CD4-positive, alpha-beta T cell treated with Interleukin-2 at 100 ng/mL for 4 hours (primary cell): ENCODE measurements at places on chromosomes 1 and 21.

DNA sequence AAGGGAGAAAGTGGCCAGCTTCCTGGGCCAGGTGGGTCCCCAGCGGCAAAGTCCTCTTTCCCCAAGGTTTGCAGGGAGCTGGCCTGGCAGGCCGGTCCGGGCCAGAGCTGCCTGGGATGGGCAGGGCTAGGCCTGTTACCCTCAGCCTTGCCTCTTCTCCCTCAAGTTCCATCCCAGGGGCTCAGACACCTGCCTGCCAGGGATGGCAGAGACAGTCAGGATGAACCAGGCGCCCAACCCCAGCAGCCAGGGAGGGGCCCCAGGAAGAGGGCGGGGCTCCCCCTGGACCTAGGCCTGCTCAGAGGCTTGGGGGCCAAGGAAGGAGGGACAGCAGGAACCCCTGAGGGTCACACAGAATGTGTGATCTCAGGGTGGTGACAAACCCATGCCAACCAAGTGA is 120.6 kb downstream of the CASZ1 start:
- DNase-seq, result no peak

DNA sequence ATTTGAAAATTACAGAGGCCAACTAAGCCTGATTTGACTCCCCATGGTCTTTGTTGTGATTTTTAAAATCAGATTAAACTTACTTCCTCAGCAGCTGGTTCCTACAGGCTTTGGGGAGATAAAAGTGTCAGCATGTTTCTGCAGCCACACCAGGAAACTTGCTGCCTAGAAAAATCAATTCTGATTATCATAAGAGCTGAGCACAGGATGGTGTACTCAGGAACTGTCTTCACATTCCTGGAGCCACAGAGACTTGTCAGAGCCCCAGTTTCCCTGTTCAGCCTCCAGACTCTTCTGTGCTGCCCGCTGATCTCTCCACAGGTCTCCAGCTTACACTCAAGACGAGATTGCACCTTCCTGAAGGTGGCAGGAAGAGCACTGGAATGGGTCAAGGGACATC is 23.9 kb downstream of the RAB3B start:
- DNase-seq, result no peak

- no peak for DNase-seq
Observed at GRCh38 chr1:187053876-187054275, 225.1 kb downstream of the PLA2G4A start.

DNA sequence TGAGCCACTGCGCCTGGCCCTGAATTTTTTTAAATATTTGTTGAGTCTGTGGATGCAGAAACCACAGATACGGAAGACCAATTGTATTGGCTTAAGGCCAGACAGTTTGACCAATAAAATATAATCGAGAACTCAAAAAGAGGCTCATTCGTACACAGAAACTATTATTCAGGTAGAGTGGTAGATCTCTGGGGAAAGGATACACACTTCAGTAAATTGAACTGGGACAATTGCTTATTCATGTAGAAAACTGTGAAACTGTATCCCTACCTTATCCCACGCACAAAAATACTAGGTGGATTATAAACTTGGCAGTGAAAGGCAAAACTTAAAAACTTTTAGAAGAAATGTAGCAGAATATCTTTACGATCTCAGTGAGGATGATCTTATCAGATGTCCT is 25.0 kb upstream of the SHE start:
- no peak for DNase-seq

GRCh38 chr1:205748403-205749233 is 1.4 kb downstream of the NUCKS1 start:
- DNase-seq, result peak; percentile 51

GRCh38 chr1:175015243-175015642 is 8.0 kb downstream of the MRPS14 start:
- no peak for DNase-seq

DNA sequence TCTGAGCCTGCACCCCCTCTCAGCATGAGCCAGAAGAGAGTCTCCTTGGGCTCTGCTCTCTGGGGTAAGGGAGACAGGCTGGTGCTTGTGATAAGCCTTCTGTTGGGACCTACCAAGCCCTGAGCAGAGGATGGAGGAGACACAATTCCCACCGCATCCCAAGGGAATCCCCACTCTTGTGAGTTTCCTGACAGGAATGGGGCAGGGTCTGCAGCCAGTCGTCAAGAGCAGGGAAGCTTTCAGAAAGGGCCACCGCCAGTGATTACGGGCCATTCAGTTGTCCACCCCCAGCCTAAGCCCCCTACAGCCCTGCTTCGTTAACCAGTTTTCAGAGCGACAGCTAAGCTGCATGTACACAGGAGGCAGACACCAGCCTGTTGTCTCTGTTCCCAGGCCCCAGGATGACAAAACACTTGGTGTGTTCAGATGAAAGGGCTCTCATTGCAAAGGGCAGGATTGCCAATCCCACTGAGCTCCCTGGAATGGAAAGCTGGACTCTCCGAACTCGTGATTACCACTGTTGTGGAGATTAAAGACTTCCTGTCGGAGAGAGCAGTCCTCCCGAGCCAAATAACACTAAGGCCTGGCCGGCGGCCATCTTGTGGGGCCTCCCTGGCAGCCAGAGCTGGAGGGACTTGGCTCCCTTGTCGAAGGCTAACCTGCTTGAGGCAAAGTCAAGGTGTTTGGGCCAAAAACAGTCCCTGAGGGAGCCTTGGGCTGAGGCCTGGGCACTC is 37.4 kb upstream of the SLC30A1 start:
- no peak for DNase-seq

DNA sequence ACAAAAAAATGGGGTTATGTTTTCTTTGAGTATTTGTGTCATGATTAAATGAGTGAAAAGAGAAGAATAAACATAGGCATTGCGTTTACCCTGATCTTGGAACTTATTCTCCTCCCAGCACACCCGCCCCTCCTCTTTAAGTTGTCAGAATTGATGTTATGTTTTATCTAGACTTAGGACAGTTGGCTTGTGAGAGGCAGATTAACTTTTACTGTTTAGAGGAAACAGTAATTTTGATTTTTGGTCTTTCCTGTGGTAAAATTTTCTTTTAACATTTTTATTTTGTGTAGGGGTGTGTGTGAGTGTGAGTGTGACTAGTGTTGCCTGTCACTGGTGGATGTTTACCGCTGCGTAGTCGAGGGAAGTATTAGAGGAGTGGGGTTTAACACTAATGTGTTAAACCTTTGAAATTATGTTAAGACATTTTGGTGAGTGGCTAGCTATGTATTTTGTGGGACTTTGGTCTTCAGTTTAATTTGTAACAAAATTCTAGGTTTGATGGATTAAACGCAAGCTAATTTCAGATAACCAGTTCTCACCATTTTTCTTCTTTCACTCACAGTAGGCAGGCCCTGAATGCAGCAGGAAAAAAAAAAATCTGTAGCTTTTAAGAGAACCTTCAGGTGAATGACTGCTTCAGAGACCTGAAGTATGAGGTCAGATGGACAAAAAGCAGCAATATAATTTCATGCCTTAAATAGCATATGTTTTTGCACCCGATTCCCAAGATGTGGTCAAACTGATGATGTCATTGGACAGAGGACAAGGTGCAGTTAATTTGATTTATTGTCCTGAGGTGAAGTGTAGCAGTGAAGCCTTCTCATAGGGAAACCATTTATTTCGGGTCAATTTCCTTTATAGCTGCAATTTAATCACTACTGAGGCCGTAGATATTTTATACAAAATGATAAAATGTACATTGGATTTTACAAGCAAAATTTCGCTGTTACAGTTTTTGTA is 2.7 kb downstream of the POU2F1 start:
- DNase-seq, result no peak

- no peak for DNase-seq
Observed at GRCh38 chr1:206967096-206967849, 3.0 kb downstream of the FCAMR start.

DNA sequence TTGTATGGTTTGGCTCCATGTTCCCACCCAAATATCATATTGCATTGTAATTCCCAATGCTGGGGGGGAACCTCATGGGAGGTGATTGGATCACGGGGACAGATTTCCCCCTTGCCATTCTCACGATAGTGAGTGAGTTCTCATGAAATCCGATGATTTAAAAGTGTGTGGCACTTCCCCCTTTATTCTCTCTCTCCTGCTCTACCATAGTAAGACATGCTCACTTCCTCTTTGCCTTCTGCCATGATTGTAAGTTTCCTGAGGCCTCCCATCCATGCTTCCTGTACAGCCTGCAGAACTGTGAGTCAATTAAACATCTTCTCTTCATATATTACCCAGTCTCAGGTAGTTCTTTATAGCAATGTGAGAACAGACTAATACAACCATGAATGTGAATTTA is 211.6 kb upstream of the NR5A2 start:
- no peak for DNase-seq

GRCh38 chr1:210252621-210253051 is 20.0 kb downstream of the SERTAD4 start:
- DNase-seq, result no peak

- DNase-seq, result peak; percentile 33
Observed at GRCh38 chr1:71047635-71048607, at the start of gene PTGER3. TSS of gene PTGER3 (minus strand) at chr1:71047816. CDS start at chr1:71047577, 239 bp downstream.

DNA sequence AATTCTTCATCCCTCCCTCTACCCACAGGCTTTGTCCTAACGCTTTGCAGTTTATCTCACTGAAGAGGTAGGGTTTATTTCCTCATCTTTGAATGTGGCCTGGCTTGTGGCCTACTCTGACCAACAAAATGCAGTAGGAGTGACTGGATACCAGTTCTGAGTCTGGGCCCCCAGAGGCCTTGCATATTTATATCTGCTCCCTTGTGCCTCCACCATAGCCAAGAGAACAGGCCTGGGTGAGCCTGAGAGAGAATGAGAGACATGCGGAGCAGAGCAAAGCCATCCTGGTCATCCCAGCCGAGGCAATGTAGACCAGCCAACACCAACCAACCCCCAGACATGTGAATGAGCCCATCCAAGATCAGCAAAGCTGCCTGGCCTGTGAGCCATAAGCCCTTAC is 30.3 kb downstream of the SMIM12 start:
- DNase-seq, result no peak

- DNase-seq, result peak; percentile 24
Observed at GRCh38 chr1:172946814-172947507, 103.8 kb downstream of the TNFSF18 start.

- DNase-seq, result no peak
Observed at GRCh38 chr1:189500778-189501177, 976.9 kb downstream of the BRINP3 start.

- no peak for DNase-seq
Observed at GRCh38 chr1:168640836-168641235, 64.4 kb downstream of the XCL1 start.

DNA sequence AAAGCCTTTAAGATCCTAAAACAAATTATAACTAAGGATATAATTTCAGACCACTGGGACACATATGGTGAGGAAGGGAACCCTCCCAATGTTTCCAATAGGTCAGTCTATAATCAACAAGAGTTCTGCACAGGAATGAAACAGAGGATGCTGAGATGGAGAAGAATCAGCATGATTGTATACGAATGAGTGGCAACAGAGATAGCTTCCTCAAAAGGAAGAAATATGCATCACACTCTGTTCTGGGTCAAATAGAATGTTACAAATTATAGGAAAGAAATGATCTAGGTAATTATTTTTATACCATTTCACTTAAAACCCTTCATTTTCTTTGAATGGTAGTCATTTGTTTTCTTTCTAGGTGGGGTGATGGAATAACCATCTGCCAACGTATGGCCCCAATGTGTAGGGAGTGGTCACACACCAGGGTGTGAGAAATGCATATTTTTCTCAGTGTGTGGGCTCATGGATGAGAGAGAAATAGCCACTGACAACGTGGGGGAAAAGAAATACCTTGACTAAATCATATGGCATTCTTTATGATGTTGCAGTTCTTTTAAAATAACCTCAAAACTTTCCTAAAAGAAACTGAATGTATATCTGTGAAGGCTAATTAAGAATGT is 104.6 kb upstream of the IVNS1ABP start:
- no peak for DNase-seq

DNA sequence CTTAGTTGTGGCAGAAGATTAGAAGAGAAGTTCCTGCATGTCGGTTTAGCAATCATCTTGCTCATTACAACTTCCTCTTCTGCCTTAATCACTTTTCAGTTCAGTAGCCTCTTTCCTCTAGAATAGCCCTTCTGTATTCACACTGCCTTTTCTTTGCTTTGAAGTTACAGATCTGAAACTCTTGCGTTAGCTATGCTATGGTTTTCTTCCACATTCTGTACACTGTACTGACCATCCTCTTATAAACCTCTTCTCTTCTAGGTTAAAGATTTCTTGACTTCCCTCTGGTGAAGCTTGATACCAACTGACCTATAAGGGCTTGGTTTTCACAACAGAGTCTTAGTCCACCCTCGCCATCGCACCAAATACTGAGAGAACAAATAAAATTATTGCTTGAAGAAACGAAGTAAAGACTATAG is 35.0 kb downstream of the C21orf91 start:
- DNase-seq, result no peak

GRCh38 chr1:8249838-8250237 is 68.1 kb upstream of the SLC45A1 start:
- DNase-seq, result no peak
